ENCODE measurements at places on chromosomes 6 and 20.

DNA sequence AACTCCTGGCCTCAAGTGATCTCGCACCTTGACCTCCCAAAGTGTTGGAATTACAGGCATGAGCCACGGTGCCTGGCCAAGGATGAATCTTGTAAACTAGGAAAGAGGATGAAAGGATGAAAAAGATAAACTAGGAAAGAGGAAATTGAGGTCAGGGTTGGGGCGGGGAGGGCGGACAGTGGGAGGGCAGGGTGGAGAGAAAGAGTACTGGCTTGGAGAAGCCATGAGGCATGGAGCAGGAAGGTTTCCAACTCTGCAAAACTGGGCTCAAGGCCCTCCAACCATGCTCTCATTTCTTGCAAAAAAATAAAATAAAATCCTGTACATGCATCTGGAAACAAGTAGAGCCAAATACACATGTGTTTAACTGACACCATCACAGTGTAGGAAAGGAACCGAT is 256.6 kb upstream of the SGK1 start:
- DNase-seq, result no peak

GRCh38 chr6:4224067-4224978 is 88.9 kb upstream of the ECI2 start:
- no peak for DNase-seq

- DNase-seq, result no peak
Observed at GRCh38 chr6:114419175-114419574, 76.4 kb upstream of the HS3ST5 start.

GRCh38 chr6:11126876-11127275 is 15.4 kb upstream of the ERVFRD-1 start:
- DNase-seq, result no peak

DNA sequence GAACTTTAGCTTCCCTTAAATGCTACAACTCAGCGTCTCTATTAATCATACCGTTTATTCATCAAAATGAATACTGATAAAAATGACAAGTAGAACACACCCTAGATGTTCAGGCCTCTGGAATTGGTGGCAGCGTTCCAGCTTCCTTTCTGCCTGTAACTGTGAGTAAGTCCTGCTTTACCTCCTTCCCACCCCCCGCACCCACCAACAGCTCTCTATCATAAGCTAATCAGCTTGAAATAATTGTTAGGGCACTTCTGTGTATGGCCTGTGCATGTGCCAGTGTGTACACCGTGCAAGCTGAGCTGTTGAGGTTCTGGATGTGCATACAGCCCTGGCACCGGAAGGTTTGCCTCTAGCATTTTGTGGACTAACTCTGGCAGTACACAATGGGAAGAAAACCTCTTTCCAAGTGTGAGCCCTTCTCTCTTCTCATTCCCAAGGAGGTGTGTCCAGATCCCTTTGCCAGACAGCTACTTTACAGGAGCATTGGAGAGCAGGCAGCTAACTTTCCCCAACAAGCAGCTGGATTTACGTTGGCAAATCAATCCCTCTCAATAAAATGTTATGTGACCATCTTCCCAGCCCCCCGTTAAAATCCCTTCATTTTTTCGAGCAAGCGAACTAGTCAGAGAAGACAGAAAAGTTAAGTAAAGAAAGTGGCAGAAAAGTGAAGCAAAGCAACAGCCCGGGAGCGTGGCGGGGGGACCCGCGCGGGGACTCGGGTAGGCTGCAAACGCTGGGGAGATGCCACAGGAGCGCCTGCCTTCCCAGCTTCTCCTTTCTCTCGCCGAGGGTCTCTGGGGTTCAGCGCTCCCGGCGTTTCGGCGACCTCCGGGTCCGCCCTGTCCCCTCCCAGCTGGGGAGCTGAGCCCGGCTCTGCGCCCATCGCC is 803 bp upstream of the ADGRG6 start:
- DNase-seq, result no peak

DNA sequence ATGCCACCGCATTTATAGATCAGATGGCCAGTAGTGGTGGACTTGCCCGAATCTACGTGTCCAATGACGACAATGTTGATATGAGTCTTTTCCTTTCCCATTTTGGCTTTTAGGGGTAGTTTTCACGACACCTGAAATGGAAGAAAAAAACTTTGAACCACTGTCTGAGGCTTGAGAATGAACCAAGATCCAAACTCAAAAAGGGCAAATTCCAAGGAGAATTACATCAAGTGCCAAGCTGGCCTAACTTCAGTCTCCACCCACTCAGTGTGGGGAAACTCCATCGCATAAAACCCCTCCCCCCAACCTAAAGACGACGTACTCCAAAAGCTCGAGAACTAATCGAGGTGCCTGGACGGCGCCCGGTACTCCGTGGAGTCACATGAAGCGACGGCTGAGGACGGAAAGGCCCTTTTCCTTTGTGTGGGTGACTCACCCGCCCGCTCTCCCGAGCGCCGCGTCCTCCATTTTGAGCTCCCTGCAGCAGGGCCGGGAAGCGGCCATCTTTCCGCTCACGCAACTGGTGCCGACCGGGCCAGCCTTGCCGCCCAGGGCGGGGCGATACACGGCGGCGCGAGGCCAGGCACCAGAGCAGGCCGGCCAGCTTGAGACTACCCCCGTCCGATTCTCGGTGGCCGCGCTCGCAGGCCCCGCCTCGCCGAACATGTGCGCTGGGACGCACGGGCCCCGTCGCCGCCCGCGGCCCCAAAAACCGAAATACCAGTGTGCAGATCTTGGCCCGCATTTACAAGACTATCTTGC is 725 bp downstream of the EEF1A1 start:
- peak; percentile 64 for DNase-seq

DNA sequence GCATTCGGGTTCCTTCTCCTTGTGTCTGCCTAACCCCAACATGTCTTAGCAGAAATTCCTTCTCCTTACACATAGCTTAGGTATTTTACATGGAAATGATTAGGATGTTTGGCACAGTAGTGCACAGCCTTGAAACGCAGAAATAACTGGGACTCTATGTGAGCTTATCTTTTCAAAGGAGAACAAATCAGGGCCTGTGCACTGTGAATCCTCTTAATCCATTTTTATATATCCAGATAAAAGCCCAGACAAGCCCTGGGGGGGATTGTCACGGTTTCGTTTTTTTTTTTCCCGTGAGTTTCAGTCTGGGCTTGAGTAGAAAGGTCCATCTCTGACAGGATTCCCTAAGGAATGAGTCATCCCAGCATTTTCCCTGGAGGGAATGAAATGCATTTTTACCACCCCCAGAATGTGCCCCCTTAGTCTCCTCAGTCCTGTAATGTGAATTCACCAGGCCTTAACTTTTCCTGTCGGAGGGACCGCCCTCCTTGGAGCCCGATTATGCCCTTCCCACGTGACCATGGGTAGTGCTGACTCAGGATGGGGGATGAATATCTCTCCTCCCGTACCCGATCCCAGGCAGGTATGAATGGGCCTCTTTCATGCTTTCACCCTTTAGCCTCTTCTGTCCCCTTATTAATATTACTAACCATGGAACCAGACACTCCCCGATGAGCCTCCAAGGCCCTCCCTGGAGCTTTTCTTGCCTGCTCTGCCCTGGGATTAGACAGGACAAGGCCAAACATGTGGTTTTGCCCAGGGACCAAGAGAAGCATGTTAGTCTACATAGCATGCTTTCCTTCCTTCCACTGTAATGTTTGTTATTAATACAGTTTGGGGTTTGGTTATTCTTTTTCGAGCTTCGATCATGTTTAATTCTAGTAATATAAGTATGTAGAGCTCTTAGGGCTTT is 23.9 kb upstream of the NAA20 start:
- no peak for DNase-seq

- DNase-seq, result no peak
Observed at GRCh38 chr20:44594730-44595129, 12.4 kb downstream of the PKIG start.

DNA sequence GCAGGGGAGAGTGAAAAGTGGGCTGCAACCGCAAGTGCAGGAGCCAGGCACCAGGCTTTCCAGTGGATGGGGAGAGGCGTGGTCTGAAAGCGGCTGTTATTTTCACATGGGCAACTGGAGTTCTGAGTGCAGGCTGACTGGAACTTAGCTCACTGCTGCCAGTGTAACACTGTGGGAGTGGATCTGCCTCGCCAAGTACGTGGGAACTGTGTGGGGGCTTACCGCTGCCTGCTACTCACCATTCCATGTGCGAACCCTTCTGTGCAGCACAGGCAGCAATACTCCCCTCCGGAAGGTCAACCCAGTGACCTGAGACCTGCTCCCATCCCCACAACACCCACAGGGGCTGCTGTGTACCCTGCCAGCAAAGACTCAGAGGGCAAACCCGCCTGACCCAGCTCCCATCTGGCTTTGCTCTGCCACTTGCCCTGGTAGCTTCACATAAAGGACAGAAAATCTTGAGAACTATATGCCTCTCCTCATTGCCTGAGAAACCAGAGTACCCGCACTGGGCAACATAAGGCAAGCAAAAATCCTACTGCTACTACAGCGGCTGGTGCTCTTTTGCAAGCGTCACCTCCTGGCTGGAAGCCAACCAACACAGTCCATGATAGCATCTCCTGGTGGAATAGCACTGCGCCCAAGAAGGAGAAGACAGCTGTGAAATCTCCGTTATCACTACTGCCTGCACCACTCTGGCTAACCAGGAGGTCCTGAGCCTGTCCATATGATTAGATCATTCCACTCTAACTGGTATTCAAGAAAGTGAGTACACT is 54.4 kb upstream of the SIRPG start:
- no peak for DNase-seq

DNA sequence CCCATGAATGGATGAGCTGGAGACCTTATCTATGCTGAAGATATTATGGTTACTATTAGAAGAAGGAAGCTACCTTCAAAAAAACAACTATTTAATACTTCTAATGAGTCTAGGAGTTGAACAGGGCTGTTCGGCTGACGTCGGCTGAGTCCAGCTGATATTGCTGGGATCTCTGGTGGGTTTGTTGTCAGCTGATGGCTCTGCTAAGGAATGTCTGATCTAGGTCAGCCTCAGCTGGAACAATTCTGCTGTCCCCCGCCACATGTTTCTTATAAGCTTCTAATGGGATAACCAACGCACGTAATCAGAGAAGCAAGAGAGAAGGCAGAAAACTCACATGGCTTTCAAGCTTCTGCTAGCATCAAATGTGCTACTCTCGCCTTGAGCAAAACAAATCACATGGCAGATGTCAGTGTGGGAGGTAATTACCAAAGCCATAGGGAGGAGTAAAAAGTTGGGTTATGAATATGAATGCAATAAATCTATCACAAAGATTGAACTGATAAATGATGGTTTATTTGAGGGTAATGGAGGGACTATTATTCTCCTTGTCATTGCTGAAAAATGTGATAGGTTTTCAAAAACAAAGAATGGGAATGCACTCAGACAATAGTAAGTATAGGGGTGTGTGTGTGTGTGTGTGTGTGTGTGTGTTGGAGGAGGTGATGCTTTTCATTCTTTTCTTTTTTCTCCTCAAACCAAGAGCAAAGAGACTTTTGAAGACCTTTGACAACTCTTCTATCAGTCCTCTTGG is 71.5 kb downstream of the BTBD3 start:
- no peak for DNase-seq

DNA sequence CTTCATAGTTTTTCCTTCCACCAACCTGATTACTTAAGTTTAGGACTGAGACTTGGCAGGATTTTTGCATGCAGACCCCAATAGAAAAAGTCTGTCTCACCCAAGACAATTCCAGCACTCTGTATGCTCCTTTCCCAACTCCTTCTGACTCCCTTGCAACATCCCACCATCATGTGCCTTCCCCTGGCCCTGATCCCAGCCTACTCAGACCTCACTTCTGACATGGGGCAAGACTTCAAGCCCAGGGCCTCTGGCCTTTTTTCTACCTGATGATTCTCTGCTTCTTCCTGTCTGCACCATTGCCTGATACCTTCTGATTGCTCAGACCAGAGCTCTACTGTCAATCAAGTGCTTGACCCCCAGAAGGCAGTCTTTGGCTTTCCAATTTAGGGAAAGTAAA is 96.6 kb downstream of the HAO1 start:
- DNase-seq, result no peak

- DNase-seq, result no peak
Observed at GRCh38 chr6:122283884-122284283, 115.6 kb upstream of the HSF2 start.

DNA sequence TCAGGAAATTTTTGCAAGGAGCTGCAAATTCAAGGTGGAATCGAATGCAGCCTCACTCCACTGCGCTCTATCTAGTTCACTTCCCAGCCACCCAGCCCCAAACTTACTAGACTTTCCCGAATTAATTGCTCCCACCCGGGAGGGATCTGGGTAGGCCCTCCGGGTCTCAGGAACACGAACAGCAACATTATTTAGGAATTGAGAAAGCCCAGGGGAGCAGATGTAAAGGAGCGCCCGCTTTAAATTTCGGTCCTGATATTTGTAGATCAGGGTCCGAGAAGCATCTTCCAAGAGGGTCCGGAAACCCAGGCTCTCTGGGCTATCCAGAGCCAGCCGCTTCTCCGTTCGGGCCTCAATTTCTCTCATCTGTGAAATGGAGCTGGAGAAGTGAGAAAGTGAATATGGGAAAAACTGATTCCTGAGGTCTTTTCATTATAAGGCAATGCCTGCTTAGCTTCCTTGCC is 490 bp upstream of the ID1 start:
- no peak for DNase-seq

GRCh38 chr6:21588481-21589351 is 4.8 kb upstream of the SOX4 start:
- no peak for DNase-seq

DNA sequence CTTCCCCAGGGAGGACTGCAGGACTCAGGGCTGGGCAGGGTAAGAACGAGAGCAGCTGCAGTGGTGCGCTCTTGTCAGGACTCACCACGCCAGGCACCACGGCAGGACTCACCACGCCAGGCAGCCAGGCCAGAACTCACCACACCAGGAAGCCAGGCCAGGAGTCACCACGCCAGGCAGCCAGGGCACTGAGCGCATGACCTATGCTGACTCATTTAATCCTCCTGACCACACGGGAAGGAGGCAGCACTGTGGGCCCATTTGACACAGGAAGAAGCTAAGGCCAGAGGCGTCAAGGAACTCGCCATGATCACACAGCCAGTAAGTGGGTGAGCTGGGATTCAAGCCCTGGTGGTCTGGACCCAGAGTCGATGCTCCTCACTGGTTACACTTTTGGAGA is 189.3 kb downstream of the PREX1 start:
- no peak for DNase-seq

- no peak for DNase-seq
Observed at GRCh38 chr20:63518351-63518861, 2.2 kb upstream of the PPDPF start.

GRCh38 chr6:39199231-39199940 is 29.9 kb downstream of the KCNK5 start:
- no peak for DNase-seq

GRCh38 chr6:106084106-106084988 is 1.8 kb upstream of the PRDM1 start:
- no peak for DNase-seq

DNA sequence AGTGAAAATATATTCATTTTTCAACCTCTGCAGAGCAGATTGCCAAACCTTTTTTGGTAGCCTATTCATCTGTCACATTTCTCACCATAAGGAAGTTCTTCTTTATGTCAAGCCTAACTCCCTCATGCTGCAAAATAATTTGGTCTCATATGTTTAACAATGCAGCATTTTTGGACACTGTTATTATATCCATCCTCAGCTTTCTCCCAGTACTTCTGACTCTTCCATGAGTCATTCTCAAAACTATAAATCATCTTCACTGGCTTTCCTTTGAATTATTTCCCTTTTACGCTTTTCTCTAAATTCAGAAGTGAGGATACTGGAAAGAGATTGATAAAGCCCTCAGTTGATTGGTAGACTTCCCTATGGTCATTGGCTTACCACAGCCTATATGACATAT is 192.2 kb downstream of the TPBG start:
- no peak for DNase-seq

- no peak for DNase-seq
Observed at GRCh38 chr6:30063315-30063714, 2.2 kb downstream of the POLR1H start.

- DNase-seq, result no peak
Observed at GRCh38 chr20:22758815-22759214, 174.4 kb upstream of the FOXA2 start.
